ENCODE measurements at places on chromosomes 13 and 19. TPM values are rescaled to one million over a fixed set of nuclear protein-coding genes. Genes with fewer than 3 reads are reported as not detected.

Gene ZIC2
- 0.18 TPM for polyA plus RNA-seq

GRCh38 chr19:17577457-17578097, 22.1 kb downstream of the COLGALT1 start:
- no peak for DNase-seq

- DNase-seq, result no peak
These were observed 13.8 kb downstream of the IFNL2 start for GRCh38 chr19:39282021-39282420.

DNA sequence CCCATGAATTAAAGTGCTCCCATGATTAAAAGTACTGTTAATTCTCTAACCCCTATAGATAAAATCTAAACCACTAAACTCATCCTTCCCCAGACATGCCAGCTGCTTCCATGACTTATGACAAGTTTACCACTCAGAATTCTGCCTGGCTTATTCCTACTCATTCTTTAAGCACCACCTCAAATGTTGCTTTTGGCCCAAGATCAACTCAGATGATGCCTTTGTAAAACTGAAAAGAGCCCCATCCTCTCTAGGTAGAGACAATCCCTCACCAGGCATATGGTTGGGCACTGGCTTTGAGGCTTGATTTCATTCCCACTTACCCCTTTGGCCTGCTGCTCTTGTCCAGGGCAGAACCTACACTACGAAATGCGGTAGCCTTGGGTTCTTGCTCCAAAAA, 250.0 kb downstream of the DNAJC15 start:
- no peak for DNase-seq

Data from left kidney (tissue), 8 donors.